ENCODE measurements at places on chromosomes 1 and 21.
A peak's percentile ranks its signal among the peaks of the same experiment; 100 is the strongest.

DNA sequence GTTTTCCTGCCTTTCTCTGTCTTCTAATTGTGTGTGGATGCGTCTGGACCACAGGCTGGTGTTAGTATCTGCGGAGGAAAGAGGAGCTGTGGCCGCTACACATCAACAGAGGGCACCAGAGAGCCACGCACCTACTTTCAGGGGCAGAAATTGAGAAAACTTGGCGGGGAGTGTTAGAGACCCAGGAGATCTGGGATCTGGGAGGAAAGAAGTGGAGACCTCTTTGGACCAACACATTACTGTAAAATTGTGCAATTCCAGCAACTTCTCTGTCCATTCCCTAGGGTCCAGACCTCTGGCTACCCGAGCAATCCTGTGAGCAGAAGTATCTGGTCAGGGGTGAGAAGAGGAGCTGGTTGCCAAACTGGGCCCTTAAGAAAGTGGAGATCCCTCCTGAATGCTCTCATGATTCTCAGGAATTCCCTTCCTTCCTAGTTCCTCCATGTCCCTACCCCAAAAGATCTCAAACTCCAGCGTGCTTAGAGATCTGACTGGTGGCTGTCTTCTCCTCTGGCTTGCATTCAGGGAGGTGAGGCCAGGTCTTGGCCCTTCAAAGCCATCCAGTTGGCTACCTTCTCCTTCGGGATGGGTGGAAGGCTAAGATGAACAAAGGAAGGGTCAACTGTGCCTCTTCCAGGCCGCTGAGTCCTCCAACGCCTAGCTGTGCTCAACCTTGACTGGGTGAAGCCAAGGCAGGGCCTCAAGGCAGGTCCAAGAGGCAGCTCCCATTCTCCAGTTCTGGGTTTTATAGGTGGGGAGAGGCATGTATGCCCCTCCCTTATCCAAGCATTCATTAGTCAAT is 1.2 kb upstream of the KIRREL1 start:
- peak; percentile 66 for DNase-seq

GRCh38 chr1:221335161-221336101 is 406.5 kb downstream of the DUSP10 start:
- DNase-seq: no peak

DNA sequence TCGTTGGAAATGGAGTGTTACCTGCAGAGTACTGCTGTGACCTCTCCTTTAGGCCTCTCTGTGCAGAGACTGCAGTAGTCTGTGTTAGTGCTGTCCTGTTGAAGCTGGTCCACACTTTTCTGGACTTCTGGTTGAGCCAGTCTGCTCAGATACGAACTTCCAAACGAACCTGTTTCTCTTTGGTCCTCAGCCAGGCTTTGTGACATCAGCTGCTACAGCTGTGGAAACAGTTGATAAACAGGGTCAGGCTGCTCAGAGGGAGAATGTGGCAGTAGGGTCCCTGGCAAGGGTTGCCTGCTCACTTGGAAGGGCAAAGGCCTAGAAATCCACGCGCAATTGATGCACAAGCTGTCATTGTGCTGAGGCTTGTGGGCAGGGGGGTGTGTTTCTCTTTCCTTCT is 98.8 kb downstream of the NOS1AP start:
- no peak for DNase-seq

DNA sequence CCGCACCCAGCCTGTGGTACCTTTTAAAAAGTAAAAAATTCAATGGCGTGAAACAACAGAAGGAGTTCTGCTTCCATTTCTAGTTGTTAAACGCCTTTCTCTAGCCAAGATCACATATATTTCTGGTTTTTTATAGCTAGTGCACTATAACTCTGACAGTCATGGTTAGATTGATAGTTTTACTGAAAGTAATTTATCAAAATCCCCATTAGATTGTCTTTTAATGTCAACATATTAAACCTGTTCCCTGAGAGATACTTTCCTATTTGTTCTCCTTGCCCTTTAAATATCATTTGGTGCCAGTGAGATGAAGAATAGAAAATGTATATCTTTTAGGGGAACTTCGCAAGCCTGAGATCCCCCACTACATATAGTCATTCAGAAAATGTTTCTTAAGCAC is 7.3 kb downstream of the SMAP2 start:
- no peak for DNase-seq

GRCh38 chr1:179143322-179143721 is 61.5 kb downstream of the TOR3A start:
- DNase-seq: no peak

GRCh38 chr1:161743231-161743630 is 6.4 kb upstream of the DUSP12 start:
- no peak for DNase-seq

GRCh38 chr1:182608236-182608635 is 4.0 kb upstream of the RGS16 start:
- no peak for DNase-seq

- DNase-seq: no peak
Measured at GRCh38 chr1:64581135-64581842, 111.4 kb downstream of the CACHD1 start.

DNA sequence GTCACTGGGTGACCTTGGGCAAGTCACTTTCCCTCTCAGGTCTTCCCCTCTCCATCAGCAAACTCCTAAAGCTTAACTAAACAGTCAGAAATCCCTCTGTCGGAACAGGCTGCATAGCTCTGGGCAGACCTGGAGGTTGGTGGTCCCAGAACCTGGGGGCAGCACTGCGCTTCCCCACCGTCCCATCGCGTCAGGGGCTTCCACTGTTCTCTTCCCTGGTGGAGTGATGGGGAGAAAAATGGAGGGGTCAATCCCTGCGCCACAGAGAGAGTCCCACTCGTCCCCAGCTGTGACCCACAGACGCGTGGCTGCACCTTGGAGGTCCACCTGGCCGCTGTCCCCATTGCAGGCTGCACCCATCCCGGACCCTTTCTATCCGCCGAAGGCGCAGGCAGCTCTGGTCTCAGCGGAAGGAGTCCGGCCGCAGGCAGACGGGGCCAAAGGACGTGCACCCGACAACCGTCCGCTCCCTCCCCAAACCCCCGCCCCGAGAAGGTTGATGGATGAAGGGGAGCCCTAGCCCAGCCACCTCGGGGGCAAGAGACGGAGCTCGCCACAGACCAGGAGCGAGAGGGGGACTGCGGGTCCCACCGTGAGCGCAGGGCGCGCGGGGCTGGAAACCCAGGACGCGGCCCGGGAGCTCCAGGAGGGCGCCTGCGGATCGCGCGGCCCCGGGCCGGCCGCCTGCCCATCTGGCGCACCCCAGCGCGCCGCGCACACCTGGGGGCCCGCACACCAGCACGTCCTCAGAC is 588 bp upstream of the WNT3A start:
- DNase-seq: no peak

GRCh38 chr1:244349103-244349531 is 102.6 kb downstream of the ADSS2 start:
- no peak for DNase-seq

GRCh38 chr1:64663668-64664067 is 81.2 kb upstream of the RAVER2 start:
- peak; percentile 9 for DNase-seq

GRCh38 chr1:201531551-201532425 is 7.1 kb upstream of the NAV1 start:
- DNase-seq: no peak

GRCh38 chr21:19228226-19228625 is 824.6 kb upstream of the TMPRSS15 start:
- DNase-seq: no peak

GRCh38 chr1:25808481-25809244 is 8.7 kb downstream of the SELENON start:
- DNase-seq: no peak

GRCh38 chr1:33925586-33925985 is 61.7 kb downstream of the HMGB4 start:
- DNase-seq: no peak

DNA sequence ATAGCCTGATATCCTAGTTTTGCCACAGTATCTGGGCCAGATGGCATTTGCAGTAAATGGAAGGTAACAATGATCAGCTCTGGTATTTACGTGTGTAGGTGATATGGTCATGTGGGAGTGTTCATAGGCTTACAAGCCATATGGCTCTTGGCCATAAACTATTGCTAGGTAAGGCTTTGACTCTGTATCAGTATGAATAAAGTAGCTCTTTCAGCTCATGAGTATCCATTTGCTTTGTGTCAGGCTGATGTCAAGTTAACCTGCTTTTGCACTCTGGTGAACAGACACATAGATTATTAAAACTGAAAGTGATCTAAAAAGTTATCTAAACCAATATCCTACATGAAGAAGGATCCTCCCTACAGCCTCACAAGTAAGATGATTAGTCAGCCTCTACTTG is 69.0 kb downstream of the DDR2 start:
- no peak for DNase-seq

DNA sequence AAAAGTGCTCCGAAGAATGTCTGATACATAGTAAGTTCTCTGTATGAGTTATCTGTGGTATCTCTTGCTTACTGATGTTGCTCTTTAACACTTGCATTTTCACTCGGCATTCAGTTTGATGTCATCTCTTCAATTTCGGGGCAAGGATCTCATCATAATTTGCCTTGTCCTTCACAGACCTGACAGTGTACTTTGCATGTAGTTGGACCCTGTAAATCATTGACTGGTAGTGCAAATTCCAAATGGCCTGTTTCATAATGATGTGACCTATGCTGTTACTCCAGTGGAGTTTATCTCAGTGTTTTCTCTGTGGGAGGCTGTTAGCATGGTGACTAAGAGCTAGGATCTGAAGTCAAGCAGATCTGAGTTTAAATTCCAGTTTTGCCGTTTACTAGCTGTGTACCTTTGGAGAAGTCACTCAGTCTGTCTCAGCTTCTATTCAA is 34.2 kb upstream of the ABCD3 start:
- DNase-seq: peak; percentile 38

GRCh38 chr1:160993544-160994193 is 27.3 kb downstream of the F11R start:
- peak; percentile 59 for DNase-seq

GRCh38 chr1:89998306-89998705 is 3.4 kb downstream of the ZNF326 start:
- DNase-seq: no peak

DNA sequence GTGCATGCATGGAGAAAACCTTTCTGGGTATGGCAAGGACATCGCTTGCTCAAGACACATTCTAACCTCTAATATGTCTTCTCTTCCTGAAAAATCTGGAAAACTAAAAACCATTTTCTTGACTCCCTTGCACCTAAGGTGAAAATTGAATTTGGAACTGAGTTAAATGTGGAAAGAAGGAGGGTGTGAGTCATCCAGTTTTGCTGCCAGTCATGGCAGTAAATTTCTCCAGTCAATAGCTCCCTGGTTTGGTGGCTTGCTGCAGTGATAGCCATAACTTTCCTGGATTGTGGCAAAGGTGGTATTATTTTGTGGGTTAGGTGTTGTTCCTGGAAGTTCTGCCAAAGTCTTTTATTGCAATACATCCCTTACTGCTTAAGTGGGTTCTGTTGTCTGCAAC is 2.5 kb downstream of the ZCCHC17 start:
- DNase-seq: no peak

GRCh38 chr1:213075725-213076124 is 24.7 kb downstream of the RPS6KC1 start:
- no peak for DNase-seq

GRCh38 chr1:226097866-226098625 is 35.5 kb downstream of the H3-3A start:
- no peak for DNase-seq

DNA sequence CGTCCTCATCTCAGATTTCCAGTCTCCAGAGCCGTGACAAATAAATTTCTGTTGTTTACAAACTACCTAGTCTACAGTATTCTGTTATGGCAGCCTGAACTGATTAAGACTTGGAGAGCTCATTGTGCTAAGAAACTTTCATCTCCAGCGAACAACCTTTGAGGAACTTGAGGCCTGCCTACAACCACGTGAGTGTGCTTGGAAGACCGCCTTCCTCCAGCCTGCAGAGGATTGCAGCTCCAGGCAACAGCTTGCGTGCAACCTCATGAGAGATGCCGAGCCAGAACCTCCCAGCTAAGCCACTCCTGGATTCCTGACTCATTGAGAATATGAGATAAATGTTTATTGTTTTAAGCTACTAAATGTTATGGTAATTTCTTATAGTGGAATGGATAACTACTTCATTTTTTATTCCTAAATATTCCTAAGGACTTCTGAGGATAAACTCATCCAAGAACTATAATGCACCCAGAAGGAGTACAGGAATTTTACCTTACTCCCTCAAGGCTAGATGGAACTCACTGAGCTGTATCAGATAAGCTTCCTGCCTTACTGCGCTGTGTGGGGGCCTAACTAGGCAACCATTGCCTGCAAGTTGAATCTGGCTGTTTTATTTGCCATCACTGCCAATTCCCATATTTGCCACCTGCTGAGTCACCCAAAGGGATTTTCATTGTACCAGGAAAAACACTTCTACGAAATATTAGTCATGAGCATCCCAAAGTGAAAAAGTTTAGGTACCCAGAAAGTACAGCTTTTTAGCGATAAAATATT is 17.6 kb downstream of the FAM177B start:
- DNase-seq: no peak
